Brain (organoid and tissue), 16 donors: ENCODE measurements at places on chromosomes 3 and 15.

DNA sequence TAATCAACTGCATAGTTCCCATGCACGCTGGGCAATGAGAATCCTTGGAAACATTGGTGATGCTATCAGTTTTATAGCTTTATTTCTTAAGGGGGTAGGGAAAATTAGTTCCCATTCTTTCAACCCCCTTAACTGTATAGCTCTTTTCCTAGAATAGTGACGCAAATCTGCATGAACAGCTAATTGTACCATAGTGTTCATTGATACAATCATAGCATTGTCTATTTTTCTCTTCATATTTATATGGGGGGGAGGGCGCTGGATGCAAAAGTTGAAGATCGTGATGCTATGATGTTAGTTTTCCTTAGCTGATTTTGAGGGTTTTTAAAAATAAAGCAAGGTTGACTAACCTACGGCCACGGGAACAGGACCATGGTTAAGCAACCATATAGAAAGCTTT, 32.4 kb upstream of the SAMMSON start:
- no peak for DNase-seq

DNA sequence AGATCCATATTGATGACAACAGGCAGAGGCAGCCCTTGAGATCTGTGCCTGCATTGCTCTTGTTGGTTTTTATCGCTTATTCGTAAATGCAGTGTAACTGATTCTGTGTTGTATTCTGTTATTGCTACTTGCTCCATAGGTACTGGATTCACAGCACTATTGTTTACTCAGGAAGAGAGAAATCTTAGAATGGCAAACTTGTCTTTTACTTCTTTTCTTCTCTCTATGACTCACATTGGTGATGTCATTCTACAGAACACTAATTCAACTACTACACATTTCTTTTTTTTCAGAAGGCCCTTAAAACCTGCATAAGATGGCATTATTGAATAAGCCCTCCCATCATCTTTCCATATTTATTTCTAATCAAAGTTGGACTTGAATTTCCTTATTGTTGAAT, 201.0 kb upstream of the GBE1 start:
- no peak for DNase-seq

GRCh38 chr3:16277471-16277870, 12.5 kb downstream of the OXNAD1 start:
- no peak for DNase-seq

DNA sequence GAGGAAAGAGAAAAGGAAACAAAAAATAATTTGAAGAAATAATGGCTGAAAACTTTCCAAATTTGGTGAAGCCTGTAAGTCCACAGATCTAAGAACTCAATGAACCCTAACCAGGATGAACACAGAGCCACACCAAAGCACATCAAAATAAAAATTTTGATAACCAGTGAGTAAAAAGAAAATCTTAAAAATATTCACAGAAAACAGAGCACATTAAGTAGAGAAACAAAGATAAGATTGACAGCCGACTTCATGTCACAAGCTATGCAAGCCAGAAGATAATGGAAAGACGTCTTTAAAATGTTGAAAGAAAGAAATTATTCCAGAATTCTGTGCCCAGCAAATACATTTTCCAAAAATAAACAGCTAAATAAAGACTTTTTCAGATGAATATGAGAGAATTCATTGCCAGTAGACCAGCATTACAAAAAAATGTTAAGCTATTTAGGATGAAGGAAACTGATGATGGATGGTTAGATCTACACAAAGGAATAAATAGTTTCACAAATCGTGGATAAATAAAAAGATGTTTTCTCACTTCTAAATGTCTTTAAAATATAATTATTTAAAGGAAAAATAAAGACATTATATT, 140.2 kb upstream of the SKOR1 start:
- DNase-seq: peak; percentile 71

DNA sequence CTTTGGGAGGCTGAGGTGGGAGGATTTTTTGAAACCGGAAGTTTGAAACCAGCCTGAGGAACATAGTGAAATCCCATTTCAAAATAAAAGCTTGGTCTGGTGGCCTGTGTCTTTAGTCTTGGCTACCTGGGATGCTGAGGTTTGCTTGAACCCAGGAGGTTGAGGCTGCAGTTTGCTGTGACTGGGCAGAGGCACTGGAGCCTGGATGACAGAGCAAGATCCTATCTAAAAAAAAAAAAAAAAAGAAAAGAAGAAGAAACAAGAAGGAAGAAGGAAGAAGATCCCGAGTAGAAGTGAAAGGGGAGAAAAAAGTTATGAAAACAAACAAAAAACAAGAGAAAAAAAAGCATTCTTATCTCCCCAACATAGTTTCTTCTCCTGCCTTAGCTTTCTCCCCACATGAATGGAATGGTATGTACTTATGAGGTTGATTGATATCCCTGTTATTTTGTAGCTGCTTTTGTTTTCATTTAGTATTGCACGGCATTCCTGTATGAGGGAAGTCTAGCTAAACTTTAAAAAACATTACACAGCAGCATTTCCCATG, 42.4 kb downstream of the TMEM40 start:
- no peak for DNase-seq

DNA sequence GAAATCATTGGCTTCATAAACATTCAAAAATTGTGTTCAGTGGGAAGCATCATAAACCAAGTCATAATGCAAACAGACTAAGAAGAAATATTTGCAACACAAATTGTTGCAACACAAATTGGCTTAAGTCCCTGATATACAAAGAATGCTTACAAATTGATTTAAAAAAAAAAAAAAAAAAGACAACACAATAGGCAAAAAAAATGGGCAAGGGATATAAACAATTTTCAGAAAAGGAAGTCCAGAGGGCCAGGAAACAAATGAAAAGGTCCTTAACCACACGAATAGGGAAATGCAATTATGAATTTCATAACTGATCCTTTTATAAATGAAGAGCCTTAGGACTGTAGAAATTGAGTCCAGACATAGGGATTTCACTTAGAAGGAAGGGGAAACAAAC, 98.9 kb downstream of the LRRK1 start:
- DNase-seq: no peak

- DNase-seq: no peak
Observed at GRCh38 chr3:114442246-114442645, 148.4 kb downstream of the TIGIT start.

GRCh38 chr3:123283074-123283473, 81.3 kb downstream of the SEC22A start:
- no peak for DNase-seq

DNA sequence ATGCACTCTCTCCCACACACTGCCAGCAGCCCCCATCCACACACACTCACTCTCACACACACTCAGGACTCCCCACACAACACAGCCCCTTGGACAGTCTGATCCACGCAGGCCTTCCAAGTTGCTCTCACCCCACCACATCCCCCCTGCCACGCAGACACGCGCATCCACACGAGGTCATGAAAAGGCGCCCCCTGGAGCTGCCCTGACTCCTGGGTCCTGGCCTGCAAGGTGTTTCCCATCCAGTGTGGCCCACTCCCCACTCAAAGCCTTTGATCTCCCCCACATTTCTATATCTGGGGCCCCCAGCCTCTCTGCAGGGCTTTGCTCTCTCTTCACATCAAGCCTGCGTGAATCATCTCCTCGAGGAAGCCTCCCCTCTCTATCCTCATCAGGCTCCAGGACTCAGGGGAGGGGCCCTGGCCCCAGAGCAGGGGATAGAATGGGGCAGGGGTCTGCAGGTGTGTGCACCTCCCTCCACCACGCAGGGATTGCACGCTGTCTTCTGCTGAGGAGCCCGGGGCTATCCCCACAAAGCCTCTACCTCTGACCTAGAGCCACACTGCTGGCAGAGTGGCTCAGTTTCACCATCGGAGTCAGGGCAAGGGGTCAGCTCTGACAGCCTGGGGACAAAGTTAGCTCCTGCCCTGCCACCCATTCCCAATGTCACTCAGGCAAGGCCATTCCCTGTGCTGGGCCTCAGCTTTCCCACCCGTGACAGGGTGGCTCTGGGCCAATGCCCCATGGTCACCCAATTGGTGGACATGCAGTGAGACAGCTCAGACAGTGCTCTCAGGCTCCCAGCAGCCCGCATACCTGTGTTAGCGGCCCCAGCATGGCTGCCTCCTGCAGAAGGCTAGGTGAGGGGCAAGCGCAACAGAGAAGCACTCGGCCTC, 6.4 kb downstream of the MYL3 start:
- DNase-seq: no peak

DNA sequence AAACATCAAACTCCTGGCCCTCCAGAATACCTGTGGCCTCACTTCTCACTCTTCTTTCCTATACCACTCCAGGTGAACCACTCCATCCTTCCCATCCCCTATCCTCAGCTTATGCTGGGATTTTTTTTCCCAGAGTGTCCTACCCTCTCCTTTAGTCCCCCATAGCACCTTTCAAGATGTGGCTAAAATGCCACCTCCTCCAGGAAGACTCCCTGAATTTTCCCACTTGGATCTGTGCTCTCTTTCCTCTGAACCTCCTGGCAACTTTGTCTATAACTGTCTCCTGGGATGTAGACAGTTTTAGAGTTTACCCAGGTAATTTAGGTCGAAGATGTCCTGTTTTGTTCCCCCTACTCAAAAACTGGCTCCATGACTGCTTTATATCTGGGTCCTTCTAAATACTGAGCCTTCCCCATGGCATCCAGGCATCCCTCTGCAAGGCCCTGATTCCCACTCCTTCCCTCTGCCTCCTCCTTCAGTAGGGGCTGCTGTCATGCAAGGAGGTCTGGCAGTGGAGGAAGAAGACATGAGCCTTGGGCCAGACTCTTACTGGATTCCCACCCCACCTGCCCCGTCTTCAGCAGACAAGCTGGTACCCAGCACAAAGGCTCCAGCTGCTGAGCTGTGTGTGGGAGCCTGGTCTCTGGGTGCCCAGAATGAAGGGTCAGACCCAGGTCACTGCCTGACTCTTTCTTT, 161.5 kb downstream of the SMAD6 start:
- DNase-seq: no peak

- DNase-seq: no peak
Observed at GRCh38 chr3:114286266-114286665, 7.6 kb upstream of the TIGIT start.

DNA sequence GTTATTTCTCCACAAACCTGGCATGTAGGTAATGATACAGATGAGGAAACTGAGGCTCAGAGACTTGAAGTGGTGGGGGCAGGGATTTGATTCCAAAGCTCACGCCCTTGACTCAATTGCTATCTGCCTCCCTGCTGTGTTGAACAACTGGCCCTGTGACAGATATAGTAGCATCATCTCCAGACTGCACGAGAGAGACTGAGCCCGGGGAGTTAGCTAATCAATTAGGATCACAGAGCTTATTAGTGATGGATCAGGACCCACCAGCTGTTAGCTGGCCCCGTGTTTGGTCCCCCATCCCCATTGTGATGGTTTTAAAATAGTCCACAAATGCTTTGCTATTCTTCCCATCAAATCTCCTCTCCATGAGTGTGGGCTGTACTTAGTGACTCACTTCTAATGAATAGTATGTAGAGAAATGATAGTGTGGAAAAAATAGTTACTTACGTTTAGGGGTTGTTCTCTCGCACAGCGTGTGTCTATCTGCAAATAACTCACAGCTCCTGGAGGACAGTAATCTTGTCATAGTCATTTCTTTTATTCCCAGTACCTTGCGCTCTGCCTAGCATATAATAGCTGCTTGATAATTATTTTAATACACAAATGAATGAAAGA, 74.4 kb upstream of the KLF13 start:
- DNase-seq: no peak

DNA sequence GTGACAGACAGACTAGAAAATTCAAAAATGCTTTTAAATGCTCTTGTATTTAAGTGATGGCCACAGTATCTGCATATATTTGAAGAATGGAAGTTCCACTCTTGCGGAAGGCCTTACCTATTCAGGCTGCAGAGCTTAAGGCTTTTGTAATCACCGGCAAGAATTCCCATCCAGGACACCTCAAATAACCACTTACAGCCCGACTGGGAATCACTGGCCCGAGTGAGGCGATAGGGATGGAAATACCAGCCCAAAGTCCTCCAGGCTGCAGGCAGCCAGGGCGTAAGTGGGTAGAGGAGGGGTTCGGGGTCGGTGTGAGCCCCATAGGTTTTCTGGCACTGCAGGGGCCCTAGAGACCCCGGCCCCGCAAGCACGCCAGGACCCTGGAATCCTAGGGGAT, 9.5 kb downstream of the CMTM7 start:
- DNase-seq: no peak

- no peak for DNase-seq
Observed at GRCh38 chr3:87674397-87675161, 384.2 kb downstream of the CGGBP1 start.

- DNase-seq: peak; percentile 85
Observed at GRCh38 chr15:69072906-69073305, 58.4 kb downstream of the NOX5 start.

GRCh38 chr15:59818336-59818735, 129.2 kb upstream of the BNIP2 start:
- DNase-seq: no peak

- DNase-seq: no peak
Observed at GRCh38 chr15:70212286-70212962, 114.7 kb upstream of the TLE3 start.

DNA sequence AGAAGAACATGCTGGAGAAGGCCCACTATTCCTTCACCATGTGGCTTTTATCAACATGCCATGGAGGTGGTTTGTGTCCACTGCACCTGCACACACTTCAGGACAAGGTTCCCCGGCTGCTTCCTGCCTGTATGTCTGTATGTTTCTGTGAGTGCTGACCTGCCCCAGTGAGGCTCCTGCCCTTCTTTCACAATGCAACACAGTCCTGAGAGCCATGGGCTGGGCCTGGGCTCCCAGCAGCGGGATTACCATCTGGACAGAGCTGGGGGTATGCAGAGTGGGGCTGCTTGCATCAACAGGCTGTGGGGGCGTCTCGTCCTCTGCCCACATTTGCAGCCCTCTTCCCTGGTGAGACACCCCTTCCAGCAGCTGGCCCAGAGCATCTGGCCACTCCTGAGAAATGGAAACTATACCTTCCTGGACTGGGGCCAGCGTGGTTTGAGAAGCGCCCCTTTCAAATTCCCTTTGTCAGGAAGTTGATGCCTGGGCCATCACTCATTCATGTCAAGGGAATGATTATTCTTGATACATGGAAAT, 29.3 kb upstream of the C15orf39 start:
- no peak for DNase-seq
